ENCODE measurements at places on chromosomes 6 and 20. TPM values are rescaled to one million over a fixed set of nuclear protein-coding genes. Genes with fewer than 3 reads are reported as not detected.

DNA sequence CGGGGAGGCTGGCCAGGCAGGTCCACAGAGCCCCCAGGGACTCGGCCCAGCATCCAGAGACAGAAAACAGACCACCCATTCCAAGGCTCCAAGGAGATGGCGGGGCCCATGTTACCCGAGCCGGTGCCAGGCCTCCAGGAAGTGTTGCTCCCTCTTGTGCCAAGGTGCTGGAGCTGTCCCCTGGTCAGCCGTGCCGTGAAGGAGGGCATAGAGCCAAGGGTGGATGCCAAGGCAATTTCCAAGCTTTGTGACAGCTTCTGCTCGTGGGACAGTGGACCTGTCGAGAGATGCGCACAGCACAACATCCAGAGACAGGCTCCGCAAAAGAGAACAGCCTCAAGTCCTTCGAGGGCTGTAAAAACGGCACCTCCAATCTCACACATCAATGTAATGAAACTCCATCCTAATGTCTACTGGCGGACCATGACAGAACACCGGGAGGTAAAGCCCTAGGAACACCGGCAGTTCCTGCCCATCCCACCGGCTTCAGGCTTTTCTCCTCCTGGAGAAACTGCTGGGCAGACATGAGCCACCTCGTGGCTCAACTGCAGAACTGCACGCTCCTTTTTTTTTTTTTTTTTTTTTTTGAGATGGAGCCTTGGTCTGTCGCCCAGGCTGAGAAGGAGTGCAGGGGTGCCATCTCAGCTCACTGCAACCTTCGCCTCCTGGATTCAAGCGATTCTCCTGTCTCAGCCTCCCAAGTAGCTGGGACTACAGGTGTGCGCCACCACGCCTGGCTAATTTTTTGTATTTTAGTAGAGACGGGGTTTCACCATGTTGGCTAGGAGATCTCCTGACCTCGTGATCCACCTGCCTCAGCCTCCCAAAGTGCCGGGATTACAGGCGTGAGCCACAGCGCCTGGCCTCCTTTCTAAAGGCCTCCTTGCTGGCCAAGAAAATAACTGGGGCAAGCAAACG, 30.9 kb upstream of the AVP start:
- no peak for DNase-seq

Gene KCNS1
- 0.27 TPM for total RNA-seq

Gene GPR6
- total RNA-seq, result not detected

Gene OPRM1
- not detected for total RNA-seq

Gene MED20
- 18.5 TPM for total RNA-seq

- no peak for DNase-seq
Measured at GRCh38 chr6:150377211-150377781, 8.5 kb downstream of the IYD start.

Gene CCN6
- not detected for total RNA-seq

Gene ULBP3
- total RNA-seq, result 1.2 TPM

- no peak for DNase-seq
Measured at GRCh38 chr20:48467622-48468021, 360.2 kb downstream of the PREX1 start.

Gene NOTCH4
- total RNA-seq, result 4.1 TPM

DNA sequence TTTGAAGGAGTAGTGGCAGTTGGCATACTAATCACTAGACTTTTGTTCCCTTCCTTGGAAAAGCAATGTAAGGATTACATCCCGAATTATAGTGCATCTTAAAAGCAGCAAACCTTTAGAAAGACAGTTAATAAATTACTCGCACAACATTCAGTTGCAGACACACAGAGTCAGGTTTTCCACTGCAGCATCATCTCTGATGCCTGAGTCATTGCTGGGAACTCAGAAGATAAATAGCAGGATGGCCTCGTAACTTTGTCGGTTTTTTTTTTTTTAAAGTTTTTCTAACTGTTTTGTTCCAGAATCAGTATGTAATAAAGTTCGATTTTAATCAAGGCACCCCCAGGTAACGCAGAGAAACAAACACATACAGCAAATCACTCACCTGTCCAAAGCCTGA, 34.3 kb downstream of the GJA10 start:
- no peak for DNase-seq

Gene GPX5
- total RNA-seq, result not detected

DNA sequence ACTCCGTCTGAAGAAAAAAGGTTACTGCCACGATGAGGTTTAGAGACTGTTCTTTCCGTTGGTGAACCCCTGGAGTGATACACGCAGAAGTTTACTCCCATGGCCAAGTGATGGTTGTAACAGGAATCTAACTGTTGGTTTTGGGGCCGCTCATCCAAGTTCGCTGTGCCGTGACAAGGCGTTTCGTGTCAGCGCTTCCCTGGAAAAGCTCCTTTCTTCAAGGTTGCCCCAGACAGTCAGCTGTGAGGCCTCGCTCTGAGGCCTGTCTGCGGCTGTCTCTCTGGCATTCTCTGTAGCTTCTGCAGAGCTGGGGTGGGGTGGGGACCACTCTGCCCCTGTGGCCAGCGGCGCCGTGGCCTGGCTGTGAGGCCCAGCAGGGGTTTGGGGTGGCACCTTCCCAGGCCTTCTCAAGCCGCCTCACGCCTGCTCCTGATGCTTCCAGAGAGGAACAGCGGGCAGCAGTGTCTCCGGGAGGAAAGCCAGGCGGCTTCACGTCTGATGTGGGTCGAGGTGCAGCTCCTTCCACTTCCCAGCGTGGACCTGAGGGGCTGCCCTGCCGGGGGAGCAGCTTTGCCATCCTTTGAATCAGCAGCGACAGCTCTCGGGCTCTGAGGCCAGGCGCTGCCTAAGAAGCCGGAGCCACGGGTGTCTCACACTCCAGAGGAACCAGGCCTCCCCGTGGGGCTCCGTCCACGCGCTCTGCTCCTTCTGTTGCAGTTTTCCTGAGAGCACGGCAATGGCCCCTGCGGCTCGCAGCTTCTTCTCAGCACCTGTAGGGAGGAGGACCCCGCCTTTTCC, 76.2 kb downstream of the SMOC2 start:
- DNase-seq, result no peak

Gene FAXC
- total RNA-seq, result 0.73 TPM

DNA sequence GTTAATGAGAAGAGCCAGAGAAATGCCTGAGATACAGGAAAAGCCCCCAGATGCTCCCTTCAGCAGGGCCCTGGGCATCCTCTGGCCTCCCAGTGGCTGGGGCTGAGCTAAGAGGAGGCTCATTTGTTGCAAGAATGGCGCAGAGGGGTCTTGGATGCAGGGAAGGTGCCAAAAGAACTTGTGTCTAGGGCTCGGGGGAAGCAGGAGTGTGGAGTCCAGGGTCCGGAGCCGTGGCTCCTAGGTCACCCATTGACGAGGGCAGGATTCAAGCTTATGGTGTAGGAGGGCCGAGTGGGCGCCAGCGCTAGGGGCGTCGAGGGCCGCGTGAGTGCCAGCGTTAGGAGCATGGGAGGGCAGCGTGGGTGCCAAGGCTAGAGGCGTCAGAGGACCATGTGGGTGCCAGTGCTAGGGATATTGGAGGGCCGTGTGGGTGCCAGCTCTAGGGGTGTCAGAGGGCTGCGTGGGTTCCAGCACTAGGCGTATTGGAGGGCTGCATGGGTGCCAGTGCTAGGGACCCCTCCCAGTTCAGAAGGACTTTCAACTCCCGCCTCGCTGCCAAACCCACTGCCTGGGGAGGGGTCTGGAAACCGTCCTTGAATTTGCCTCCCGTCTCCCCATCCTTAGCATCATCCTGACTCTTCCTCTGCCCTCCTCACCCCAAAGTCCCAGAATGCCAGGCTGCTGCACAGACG, 250.5 kb upstream of the AFDN start:
- DNase-seq, result no peak

Gene POPDC3
- not detected for total RNA-seq

DNA sequence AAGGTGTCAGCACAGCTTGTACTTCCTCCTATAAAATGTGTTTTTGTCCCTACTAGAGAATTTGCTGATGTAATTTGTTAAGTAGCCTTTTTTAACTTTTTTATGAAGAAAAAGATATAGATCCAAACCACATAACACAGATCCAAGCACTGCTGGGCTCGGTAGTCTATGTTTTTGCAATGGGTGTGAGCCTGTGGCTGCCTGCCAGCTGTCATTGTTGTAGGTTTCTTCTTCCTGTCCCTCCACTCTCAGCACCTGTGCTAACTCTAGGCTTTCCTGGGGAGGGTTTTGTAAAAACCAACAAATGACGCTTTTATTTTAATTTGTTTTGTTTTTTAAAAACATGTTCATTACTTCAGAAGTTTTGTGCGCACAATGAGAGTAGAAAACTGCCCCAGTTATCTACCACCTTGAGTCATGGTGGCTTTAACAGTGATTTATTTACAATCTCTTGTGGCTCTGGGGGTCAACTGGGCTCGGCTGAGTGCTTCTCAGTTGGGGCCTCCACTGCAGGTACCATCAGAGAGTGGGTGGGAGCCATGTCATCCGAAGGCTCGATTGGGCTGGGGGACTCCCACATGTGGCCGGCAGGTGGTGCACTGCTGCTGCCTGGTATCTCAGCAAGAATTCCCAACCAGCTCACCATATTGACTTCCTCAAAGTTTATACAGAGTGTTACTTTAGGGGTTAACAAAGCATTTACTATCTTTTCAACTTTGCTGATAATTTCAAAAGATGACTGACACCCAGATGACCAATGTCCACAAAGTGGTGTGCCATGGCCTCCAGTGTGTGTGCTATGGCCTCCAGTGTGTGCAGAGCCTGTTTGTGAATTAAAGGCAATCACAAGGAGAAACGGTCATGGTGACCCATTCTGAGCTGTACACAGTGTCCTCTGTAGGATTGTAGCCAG, 3.0 kb upstream of the CCR6 start:
- DNase-seq, result no peak

Gene TREM1
- not detected for total RNA-seq

- no peak for DNase-seq
Measured at GRCh38 chr6:126367849-126368248, 27.9 kb downstream of the CENPW start.

Data from left colon (tissue), 2 donors.